ENCODE measurements at places on chromosomes 13 and 19.
A peak's percentile ranks its signal among the peaks of the same experiment; 100 is the strongest.

DNA sequence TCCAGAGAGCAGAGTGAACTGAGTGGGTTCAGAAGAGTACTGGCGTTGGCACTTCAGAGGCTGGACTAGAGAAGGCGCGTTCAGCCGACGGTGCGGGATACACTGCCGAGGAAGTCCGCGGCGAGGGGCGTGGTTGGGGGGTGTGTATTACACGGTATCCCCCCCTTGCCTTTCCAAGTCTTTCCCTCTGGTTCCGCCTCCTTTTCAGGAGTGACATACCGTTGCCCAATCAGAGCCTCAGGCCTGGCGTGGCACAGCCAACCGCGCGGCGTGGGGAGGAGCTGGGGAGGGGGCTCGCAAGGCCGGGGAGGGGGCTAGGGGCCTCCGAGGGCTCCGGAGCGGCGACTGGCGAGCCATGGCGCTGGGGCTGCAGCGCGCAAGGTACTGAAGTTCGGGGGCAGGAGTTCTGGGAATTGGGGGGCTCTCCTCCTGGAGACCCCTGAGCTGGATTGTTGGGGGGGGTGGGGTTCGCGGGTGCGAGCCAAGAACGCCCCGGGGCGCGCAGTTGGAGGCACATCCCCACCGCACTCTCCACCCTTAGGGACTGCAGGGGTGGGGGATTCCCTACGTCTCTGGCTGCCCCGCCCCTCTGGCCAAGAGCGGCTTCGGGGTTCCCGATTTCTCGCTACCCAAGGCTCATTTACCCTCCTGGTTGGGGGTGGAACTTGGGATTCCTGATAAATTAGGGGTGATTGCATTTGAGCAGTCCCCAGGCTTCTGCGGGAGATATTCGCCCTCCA lies at the start of gene HIF3A:
Gene HIF3A (plus strand): TSS at position 321 of the 740 bp plus-strand sequence. CDS start 35 bp downstream, at position 356.
- H3K36me3 ChIP-seq: no peaks in the 10 kb centered on the region
- H3K27ac ChIP-seq: no peak within 1 kb of the TSS
- peaks cover 48% of the 10 kb centered on the region for H3K27me3 ChIP-seq
- peak within 1 kb of the TSS; percentile 59 for H3K4me3 ChIP-seq

DNA sequence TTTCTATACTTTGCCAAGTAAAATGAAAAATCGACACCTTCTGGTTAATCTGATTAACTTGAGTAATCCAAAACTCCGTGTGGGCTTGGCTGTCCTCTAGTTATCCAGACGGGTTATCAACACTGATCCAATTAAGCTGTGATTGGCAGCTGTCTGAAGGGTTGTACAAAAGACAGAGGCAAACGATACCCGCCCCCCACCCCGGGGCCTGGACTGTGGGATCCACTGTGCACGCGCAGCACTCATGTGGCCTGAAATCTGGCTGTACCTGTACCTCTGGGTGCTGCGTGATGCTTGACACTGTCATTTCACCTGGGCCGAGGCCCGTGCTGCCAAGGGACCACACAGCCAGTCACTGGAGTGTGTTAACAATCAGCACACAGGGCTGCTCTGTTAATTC lies 53.5 kb downstream of the COL4A2 start:
- H3K27ac ChIP-seq: peak overlapping the region; percentile 13
- peaks cover 3% of the 10 kb centered on the region for H3K36me3 ChIP-seq
- no peaks in the 10 kb centered on the region for H3K4me1 ChIP-seq
- no peak overlapping the region for H3K4me3 ChIP-seq
- H3K27me3 ChIP-seq: no peaks in the 10 kb centered on the region
- DNase-seq: no peak

DNA sequence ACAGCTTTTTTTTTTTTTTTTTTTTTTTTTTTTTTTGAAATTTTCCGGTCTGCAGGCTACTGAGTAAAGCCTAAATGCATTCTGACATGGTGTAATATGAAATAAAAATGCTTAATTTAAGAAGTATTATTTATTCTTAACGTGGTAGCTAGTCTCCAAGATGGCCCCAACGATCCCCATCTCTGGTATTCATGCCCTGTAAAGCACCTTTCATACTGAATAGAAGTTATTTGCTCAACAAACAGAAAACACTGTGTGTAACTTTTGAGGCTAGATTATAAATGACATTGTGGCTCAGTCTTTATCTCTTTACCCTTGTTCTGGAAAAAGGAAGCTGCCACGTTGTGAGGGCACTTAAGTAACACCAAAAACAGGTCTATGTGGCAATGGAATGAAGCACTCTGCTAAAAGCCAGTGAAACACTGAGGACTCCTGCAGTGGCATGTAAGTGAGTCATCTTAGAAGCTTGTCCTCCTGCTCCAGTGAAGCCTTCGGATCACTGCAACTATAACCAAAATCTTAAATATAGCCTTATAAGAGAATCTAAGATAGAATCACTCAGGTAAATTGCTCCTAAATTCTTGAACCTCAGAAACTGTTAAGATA lies 128.7 kb downstream of the UGGT2 start:
- H3K36me3 ChIP-seq: peaks cover 6% of the 10 kb centered on the region
- H3K4me3 ChIP-seq: no peak overlapping the region
- no peak for DNase-seq
- H3K27me3 ChIP-seq: no peaks in the 10 kb centered on the region
- H3K27ac ChIP-seq: no peak overlapping the region
- H3K4me1 ChIP-seq: no peaks in the 10 kb centered on the region

DNA sequence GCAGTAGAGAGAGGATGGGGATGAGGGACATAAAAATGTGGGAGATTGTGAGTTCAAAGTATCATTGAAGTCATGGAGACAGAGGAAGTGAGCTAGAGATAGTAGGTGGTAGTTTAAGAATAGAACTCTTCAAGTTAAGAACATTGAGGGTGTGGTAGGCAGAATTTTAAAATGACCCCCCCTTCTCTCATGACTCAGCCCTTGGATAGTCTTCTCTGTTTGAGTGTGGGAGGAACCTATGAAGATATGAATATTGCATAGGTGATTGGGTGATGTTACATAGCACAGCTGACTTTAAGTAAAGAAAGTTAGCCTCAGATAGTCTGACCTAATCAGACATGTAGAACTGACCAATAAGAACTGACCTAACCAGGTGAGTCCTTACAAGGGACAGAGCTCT lies 418.6 kb downstream of the FOXO1 start:
- no peaks in the 10 kb centered on the region for H3K27me3 ChIP-seq
- DNase-seq: no peak

GRCh38 chr19:53881482-53882390 lies at the start of gene PRKCG:
Gene PRKCG, plus strand, starts transcription at chr19:53882197. Its CDS starts 298 bp downstream, at chr19:53882495.
- H3K36me3 ChIP-seq: no peaks in the 10 kb centered on the region
- no peak within 1 kb of the TSS for H3K27ac ChIP-seq
- H3K27me3 ChIP-seq: peaks cover 57% of the 10 kb centered on the region
- H3K4me1 ChIP-seq: no peaks in the 10 kb centered on the region
- peak within 1 kb of the TSS; percentile 47 for H3K4me3 ChIP-seq

DNA sequence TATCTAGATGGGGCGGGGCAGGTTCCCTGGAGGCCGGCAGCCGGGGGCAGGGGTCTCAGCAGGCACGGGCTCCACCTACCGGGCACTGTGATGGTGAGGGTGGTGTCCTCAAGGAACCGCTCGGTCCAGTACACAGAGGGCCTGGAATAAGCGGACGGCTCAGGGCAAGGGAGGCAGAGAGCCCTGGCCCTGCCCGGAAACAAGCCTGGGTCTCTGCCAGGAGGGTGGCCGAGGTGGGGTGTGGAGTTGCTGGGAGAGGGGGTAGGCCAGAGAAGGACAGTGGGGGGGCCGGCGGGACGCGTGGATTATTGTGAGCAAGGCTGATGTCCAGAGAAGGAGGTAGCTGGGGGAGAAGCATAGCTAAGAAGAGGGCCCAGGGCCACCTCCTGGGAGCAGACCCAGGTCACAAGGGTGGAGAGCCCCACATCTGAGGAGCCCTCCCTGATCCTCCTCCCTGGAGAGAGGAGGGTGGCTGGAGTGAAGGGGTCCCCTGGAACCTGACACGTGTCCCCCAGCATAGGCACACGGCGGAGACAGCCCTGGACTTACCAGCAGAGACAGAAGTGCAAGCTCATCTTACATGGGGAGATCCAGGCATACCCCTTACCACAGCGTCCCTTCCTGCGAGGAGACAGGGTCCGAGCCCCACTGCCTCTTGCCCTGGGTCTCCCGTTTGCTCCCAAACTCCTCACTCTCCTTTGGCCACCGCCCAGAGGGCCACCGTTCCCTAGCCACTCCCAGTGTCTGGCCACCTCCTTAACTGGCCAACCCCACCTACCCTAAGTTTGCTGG lies 29.0 kb upstream of the MIER2 start:
- H3K36me3 ChIP-seq: no peaks in the 10 kb centered on the region
- H3K27me3 ChIP-seq: peaks cover 16% of the 10 kb centered on the region
- no peak overlapping the region for H3K27ac ChIP-seq
- H3K4me3 ChIP-seq: no peak overlapping the region

GRCh38 chr13:30499338-30499737 lies 33.6 kb upstream of the HMGB1 start:
- H3K27me3 ChIP-seq: no peaks in the 10 kb centered on the region
- no peaks in the 10 kb centered on the region for H3K36me3 ChIP-seq
- no peaks in the 10 kb centered on the region for H3K4me1 ChIP-seq
- H3K4me3 ChIP-seq: no peak overlapping the region
- no peak overlapping the region for H3K27ac ChIP-seq

GRCh38 chr13:39335721-39336120 lies 267.3 kb downstream of the LHFPL6 start:
- H3K27ac ChIP-seq: no peak overlapping the region
- no peak overlapping the region for H3K4me3 ChIP-seq
- no peaks in the 10 kb centered on the region for H3K36me3 ChIP-seq
- no peaks in the 10 kb centered on the region for H3K4me1 ChIP-seq
- no peak for DNase-seq

DNA sequence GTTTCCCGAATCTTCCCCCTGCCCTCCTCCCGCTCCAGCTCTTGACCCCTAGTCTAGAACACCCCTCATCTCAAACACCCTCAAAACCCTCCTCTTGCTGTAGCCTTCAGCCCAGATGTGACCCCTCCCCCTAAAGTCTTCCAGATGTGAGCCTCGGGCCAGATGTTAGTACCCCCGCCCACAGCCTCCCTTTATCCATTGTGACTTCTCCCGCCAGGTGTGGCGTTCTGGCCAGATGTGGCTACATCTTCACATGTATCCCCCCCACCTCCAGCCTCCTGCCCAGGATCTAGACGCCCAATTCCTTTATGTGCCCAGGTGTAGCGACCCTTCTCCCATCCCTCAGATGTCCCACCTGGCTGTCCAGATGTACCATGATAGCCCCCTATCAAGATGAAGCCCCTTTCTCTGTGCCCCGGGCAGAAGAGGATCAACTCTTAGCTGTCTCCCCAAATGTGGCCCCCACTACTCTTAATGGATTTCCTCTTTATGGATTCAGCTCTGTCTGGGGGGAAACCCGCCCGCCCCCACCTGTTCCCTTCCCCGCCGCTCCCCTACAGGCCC lies 517 bp upstream of the LTBP4 start:
- H3K36me3 ChIP-seq: no peaks in the 10 kb centered on the region
- peak overlapping the region; percentile 66 for H3K4me3 ChIP-seq
- no peak for DNase-seq
- peaks cover 38% of the 10 kb centered on the region for H3K4me1 ChIP-seq
- peak overlapping the region; percentile 5 for H3K27ac ChIP-seq
- no peaks in the 10 kb centered on the region for H3K27me3 ChIP-seq

DNA sequence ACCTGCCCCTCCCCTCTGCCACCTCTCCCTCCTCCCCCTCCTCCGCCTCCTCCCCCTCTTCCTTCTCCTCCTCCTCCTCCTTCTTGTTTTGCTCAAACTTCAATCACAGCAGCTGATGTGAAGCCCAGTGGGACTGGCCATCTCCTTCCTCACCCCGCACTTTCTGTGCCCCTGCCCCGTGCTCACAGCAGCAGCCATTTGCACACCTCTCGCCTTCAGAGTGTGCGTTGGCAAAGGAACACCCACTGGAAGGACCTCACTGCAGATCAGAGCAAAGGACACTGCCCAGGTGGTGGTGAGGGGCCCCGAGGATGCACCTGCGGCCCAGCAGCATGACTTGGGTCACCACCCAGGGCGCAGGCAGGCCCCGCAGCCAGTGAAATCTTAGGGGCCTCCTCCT lies 98.8 kb downstream of the SOX1 start:
- peaks cover 2% of the 10 kb centered on the region for H3K27me3 ChIP-seq
- no peak overlapping the region for H3K4me3 ChIP-seq
- H3K36me3 ChIP-seq: no peaks in the 10 kb centered on the region
- no peak for DNase-seq
- no peaks in the 10 kb centered on the region for H3K4me1 ChIP-seq

DNA sequence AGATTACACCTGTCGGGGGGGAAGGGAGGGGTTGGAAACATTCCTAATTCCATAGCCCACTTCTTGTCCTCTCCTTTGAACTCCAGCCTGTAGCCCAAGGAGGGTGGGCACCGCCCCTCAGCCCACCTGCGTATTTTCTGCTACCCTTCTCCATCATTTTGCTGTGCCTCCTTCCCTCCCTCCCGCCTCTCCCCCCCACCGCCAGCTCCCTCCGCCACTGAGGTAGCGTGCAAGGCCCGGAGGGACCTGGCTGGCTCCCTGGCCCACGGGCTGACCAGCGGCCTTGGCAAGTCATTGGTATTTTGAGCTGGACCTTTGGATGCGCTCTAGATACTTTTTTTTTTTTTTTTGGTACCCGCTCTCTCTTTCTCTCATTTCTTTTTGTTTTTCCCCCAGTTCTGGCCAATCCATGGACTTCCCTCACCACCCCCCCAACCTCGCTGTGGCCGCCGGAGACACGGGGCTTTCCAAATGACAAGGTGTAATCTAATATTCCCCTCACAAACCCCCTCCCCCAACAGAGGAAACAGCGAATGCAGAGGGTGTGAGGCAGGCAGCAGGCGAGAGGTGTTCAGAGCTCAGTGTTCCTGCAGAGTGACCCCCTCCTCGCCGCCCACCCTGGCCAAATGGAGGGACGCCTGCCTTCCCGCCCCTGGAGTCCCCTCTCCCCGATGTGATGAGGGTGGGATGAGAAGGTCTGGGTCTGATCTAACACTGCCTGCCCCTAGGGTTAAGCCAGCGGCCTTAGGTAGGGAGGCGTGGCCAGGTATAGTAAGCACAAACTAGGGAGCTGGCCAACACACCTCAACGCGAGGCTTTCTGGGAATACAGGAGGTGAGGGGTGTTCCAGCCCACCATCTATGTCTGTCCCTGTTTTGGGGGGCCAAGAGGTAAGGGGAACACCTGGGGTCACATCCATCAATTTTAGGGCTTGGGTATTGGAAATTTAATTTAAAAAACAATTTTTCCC lies 89.2 kb downstream of the PTPRS start:
- no peak for DNase-seq
- no peaks in the 10 kb centered on the region for H3K4me1 ChIP-seq
- no peak overlapping the region for H3K4me3 ChIP-seq
- no peaks in the 10 kb centered on the region for H3K27me3 ChIP-seq

DNA sequence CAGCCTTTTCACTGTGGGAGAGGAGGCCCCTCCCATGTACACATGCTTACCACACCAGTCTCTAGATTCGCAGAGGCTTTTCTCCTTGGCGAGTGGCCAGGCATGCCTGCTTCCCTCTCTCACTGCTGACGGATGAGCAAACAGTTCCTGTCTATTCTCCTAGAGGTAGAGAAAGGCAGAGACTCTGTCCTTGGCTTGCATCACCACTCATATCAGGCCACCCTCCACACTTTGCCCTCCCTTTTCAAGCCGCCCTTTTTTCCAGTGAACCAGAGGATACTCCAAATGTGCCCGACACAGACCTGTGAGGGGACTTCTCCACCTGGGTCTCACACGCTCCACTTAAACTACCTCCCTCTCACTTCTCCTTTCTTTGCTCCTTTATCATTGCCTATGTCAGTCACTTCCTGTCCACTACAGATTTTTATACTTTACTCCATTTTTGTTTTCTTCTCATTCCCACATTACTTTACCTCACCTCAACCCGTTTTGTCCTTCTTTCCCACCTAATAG lies 284.6 kb downstream of the DNAJC15 start:
- H3K27ac ChIP-seq: peak overlapping the region; percentile 3
- no peaks in the 10 kb centered on the region for H3K36me3 ChIP-seq
- peaks cover 16% of the 10 kb centered on the region for H3K4me1 ChIP-seq
- no peaks in the 10 kb centered on the region for H3K27me3 ChIP-seq
- H3K4me3 ChIP-seq: no peak overlapping the region
